ENCODE measurements at places on chromosomes 1 and 21.
A peak's percentile ranks its signal among the peaks of the same experiment; 100 is the strongest.

- no peak for DNase-seq
These were observed 170.4 kb downstream of the RERE start for GRCh38 chr1:8646996-8647395.

DNA sequence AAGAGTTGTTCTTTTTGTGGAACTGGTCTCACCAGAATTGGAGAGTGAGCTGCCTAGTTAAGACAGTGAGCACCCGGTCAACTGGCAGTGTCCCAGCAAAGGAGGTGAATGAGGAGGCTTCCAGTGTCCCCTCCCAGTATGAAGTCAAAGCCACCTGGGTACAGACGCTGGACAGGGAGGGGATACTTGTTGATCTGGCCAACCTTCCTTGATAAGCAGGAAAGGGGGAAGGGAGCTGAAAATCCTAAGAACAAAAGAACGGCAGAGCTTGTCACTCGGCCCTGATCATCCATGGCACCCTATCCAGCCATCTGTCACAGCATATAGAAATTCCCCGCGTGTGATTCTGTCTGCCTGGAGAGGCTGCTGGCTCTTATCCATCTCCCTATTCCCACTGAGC lies 91.5 kb downstream of the SSBP3 start:
- DNase-seq = no peak

DNA sequence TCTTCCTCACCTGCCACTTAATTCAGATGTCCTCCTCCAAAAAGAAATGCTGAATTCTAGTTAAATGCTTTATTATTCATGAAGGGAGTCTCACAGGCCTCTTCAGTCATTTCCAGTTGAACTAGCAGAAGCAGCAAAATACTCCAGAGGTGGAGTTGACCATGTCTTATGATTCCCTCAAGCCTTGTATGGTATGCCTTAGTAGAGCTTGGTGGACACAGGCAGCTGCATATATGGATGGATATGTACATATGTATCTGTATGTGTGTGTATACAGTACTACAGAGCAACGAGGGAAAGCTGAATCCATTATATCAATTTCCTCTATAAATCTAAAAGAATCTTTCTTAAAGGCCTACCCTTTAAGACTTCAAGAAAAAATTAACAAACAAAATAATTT lies 83.6 kb upstream of the HP1BP3 start:
- no peak for DNase-seq

DNA sequence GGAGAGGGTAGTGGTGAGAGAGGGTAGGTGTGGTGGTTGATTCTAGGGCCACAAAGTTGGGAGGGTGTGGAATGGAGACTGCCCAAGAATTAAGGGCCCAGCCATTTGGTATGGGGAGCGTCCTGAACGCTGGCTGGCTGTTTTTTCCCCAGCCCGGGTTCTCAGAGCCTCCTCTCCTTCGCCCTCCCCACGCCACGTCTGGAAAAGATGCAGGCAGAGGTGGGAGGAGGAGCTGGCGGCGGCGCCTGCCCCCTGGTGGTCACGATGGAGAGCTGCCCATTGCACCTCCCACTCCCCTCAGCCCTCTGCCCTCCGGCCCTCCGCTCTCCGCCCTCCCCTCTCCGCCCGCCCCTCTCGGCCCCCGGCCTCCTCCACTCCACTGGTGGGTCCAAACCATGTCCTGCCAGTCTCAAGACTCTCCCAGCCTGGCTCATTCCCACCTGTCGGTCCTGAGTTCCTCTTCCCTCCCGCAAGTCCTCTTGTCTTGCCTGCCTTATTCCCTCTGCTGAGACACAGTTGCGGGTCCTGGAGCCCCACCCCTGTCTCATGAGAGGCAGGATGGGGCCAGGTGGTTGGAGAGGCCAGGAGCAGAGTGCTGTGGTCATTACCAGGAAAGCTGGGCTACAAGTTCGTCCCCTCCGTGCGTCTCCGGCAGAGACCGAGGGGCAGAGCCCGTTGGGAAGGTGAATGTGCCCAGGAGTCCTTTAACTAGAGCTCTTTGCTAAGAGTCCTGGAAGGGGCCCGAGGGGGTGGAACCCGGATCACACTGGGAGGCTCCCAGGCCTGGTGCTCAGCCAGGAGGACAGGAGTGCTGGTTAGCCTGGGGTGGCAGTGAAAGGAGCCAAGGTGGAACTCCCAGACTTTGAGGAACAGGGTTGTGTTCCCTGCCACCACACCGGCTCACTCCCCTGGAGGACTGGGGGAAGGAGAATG lies 22.6 kb downstream of the ETNK2 start:
- peak; percentile 33 for DNase-seq
